Memory B cell (primary cell): ENCODE measurements at places on chromosomes 6 and 20.

GRCh38 chr20:824490-824889 is 9.0 kb upstream of the FAM110A start:
- DNase-seq, result no peak

GRCh38 chr20:20734475-20734948 is 22.1 kb upstream of the RALGAPA2 start:
- DNase-seq, result no peak

- DNase-seq, result no peak
Measured at GRCh38 chr20:18719426-18719825, 94.2 kb upstream of the SCP2D1 start.

DNA sequence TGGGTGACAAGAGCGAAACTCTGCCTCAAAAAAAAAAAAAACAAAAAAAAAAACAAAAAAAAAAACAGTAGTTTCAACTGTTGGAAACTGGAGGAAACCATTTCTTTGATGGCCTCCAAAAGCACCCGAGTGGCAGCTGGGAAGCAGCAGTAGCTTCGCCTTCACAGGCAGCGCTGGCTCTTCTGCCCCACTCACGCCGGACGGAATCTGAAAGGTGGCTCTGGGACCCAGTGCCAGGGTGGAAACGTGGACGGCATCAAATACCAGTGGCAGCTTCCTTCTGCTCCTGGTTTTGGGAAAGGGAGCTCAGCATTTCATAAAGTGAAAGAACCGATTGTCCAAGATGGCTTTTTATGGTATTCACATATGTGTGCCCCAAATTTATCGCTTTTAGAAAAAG is 159.4 kb downstream of the SMOC2 start:
- no peak for DNase-seq

- no peak for DNase-seq
Measured at GRCh38 chr6:3596766-3597165, 139.9 kb upstream of the SLC22A23 start.
